ENCODE measurements at places on chromosomes 1 and 21.

GRCh38 chr1:205061665-205062069 lies 18.7 kb downstream of the CNTN2 start:
- DNase-seq, result no peak

DNA sequence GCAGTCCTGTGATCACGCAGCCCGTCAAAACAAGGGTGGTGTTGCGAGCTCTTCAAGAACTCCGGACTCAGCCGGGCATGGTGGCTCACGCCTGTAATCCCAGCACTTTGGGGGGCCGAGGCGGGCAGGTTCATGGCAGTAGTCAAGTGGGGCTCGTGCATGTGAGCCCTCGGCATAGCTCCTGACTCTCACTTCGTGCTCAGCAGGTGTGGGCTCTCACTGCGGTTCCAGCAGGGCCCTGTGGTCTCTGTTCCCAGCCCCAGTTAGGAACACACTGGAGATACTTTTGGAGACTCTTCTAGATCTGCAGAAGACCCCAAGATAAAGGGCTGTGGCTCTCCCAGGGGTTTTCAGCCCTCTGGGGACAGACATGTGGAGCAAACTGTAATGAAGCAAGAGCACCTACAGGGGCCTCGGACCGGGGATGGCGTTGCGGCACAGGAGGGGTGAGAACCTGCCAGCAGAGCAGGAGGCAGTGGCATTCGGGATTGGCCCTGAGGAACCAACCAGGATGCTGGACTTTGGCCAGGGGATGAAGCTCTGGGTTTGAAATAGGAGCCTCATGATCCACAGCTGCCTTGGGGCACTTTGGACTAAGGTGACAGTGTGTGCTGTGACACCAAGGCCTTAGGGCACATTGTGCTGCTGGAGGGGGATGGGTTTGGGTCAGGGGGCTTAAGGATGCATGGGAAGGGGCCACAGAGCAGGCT lies 443.2 kb downstream of the CAMTA1 start:
- no peak for DNase-seq

DNA sequence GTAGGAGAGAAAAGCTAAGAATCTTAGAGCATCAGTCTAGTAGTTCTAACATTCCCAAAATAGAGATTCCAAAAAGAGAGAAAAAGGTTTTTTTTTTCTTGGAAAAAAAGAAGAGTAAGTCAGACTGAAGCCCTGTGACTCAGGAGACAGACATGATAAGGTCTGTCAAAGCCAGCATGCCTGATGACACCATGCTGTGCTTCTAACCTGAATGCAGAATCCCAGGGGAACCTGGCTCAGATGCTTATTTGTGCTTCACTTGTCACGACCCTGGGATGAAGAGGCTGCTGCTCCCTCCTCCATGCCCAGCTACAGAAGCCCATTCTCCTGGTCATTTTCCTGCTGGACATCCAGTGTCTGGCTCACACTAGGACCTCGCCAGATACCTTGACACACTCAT lies 44.3 kb downstream of the ERICH3 start:
- no peak for DNase-seq

- DNase-seq, result no peak
Measured at GRCh38 chr1:111876631-111877030, 112.8 kb downstream of the KCND3 start.

DNA sequence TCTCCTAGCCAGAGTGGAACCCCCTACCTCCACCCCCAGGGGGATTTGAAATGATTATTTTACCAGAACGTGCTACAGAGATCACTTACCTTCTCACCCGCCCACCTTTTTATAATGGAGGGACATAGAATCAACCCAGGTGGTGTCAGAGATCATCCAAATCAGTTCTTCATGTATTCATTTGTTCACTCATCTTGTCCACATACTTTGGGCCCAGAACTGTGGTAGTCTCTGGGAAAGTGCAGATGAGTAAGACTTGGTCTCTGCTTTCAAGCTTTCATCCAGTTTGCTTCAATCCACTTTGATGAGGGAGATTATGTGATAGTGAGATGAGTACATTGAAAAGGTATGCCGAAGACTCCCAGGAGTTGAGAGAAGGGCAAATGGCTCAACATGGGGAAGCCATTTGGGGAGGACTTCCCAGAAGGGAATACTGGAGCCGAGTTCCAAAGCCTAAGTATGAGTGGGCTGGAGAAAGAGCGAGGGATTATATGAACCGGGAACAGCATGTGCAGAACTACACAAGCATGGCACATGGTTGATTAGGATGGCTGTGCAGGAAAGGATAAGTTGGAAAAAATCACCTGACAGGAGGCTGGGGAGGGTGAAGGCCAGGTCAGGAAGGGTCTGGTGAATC lies 1.9 kb downstream of the FGGY start:
- DNase-seq, result no peak
